ENCODE measurements at places on chromosomes 16 and 17. TPM values are rescaled to one million over a fixed set of nuclear protein-coding genes. Genes with fewer than 3 reads are reported as not detected.

The GAST gene
- total RNA-seq: not detected

The ACE gene
- 24.3 TPM for total RNA-seq

The LPO gene
- not detected for total RNA-seq

The SRSF1 gene
- 375 TPM for total RNA-seq

The RMI2 gene
- total RNA-seq: 3.0 TPM

The METRN gene
- total RNA-seq: 30.7 TPM

The MYH11 gene
- total RNA-seq: not detected

The PER1 gene
- 12.7 TPM for total RNA-seq

The KRTAP2-1 gene
- not detected for total RNA-seq

The CA5A gene
- total RNA-seq: not detected

The FBXL16 gene
- total RNA-seq: under 0.01 TPM

The CDR2L gene
- total RNA-seq: 11.8 TPM

The TSEN54 gene
- 8.0 TPM for total RNA-seq

The SPATA32 gene
- total RNA-seq: not detected

The USP10 gene
- 93.2 TPM for total RNA-seq

The CD300LG gene
- total RNA-seq: not detected

The HEATR9 gene
- total RNA-seq: not detected

The PMFBP1 gene
- 0.33 TPM for total RNA-seq

The SHBG gene
- 0.25 TPM for total RNA-seq

The STX1B gene
- 2.3 TPM for total RNA-seq

The CRYBA1 gene
- not detected for total RNA-seq

The METTL9 gene
- total RNA-seq: 390 TPM

The EVPLL gene
- total RNA-seq: not detected

All from fibroblast of the aortic adventitia (primary cell).